Stimulated activated CD4-positive, alpha-beta T cell treated with anti-CD3 and anti-CD28 coated beads, Interleukin-4, amount 100 ng/mL, for 4 hours (primary cell): ENCODE measurements at places on chromosomes 7 and 10.

DNA sequence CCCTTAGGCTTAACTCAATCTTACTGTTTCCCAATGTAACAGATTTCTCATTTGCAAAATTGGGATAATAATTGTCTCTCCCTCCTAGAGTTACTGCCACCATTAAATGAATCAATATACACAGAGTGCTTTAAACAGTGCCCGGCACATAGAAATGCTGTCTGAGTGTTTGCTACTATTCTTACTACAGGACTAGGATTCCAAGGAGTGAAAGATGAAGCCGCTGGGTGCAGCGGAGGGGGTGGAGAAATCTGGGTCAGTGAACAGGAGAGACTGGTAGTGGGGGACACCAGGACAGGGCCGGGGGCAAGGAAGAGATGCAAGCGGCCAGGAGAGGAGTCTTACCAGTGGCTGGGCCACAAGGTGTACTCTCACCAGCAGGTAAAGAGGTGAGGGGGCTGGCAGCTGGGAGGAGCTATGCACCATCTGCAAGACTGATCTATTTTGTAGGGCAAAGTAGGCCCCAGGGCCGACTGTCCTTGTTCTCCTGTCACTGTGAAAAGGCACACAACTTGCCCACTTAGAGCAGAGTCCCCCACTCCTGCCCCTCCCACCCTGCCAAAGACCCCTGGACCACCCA is 18.5 kb upstream of the PRRT4 start:
- no peak for DNase-seq

- no peak for DNase-seq
Observed at GRCh38 chr7:155345490-155345889, 47.8 kb downstream of the INSIG1 start.

DNA sequence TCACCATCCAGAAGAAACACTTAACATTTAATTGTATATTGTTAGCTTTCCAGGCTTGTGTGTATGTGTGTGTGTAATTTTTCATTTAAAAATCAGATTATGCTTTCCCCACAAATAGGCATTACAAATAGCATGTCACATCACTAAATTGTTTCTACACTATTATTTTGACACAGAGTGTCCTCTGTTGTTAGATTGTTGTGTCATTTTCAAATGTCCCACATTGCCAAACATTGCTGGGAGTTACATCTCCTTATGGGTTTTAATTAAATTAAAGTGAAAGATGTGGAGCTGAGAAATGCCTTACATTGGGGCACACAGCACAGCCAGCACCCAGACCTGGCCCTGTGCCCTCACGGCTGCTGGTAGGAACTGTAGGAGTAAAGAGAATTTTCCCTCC is 295.6 kb downstream of the ZEB1 start:
- no peak for DNase-seq

DNA sequence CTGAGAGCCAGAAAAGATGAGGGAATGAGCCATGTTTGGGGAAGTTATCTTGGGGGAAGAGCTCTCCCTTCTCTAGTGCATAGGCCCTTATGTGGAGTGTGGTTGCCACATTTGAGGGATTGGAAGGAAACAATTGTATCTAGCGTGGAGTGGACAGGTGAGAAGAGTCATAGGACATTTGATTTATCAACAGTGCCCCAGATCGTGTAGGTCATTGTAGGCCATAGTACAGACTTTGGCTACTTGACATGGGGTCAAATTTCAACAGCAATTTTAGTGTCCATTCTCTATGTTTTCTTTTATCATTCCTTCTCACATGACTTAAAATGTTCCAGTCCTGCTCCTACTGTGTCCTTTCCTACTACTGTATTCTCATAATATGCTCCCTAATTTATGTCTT is 1182.8 kb downstream of the SORCS1 start:
- DNase-seq = no peak

GRCh38 chr7:152383341-152384234 is 52.2 kb downstream of the KMT2C start:
- DNase-seq = no peak

DNA sequence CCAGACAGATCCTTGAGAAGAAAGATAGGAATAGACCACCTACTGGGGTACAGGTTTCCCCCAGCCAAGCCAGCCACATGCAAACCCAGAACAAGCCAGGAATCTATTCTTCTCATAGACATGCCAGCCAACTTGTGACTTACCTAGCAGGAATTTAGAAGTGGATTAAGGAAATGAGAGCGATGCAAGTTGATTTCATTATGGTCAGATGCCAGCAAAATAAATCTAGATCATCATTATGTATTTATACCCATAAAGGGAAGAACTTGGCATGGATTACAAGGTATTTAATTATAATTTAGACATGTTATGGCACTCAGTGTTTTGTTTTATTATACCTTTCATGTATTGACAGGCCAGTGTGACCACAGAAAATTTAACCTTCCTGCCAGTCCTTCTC is 32.8 kb downstream of the SLC35G1 start:
- no peak for DNase-seq

DNA sequence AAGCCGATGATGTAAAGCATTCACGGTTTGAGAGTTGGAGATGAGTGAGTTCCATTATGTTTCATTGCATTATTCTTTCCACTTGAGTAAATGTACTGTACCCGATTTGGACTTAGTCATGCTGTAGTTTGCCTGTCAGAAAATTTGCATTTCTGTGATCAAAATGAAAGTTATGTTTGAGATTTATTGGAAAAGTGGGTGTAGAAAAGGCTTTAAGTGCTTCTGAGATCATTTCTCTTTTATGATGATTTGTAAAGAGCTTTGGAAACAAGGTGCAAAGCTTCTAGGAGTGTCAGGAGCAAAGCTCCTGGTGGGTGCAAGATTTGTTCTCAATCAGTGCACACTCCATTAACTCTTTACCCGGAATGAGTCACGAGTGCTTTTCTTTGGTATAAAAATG is 204.1 kb upstream of the POM121L12 start:
- no peak for DNase-seq

GRCh38 chr7:150937848-150938561 is 40.1 kb downstream of the KCNH2 start:
- DNase-seq = no peak

DNA sequence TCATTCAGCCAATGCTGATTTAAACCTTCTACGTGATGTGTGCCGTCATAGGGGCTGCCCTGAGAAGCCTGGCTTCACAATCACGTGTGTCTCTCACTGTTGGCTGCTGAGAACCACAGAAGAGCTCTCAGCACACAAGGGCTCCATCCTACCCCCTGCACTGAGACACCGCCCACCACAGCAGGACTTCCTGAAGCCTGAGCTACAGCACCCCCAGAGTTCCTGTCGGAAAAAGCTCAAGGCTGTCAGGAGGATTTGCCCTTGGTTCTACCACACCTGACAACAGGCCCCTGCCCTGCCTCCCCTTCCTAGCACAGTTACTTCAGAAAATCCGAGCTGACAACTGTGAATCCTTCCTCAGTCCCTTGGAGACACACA is 191.9 kb downstream of the MAD1L1 start:
- no peak for DNase-seq

GRCh38 chr10:103660364-103661197 is 167.1 kb downstream of the NEURL1 start:
- DNase-seq = no peak

DNA sequence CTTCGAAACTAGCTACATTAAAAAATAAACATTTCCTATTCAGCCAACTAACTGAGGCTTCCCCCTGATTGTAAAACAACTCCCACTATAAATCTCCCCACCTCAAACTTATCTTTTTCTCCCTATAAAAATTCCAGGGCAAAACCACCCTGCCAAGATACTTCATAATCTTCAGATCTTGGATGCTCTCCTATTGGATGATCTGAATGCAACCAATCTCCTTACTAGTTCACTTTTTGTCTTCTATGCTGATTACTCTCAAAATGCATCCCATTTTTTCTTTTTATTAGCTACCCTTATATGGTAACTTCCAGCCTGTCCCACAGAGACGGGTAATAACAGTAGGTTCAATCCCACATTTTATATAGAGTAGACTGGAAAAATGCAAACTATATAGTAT is 15.0 kb upstream of the PRSS58 start:
- DNase-seq = no peak

- peak; percentile 5 for DNase-seq
Observed at GRCh38 chr7:33904681-33905388, 504 bp upstream of the BMPER start.

- no peak for DNase-seq
Observed at GRCh38 chr10:102919246-102919959, 1.3 kb downstream of the CNNM2 start.

GRCh38 chr10:113982769-113983168 is 60.9 kb upstream of the ADRB1 start:
- no peak for DNase-seq

- DNase-seq = no peak
Observed at GRCh38 chr7:15099074-15099473, 196.5 kb upstream of the DGKB start.

DNA sequence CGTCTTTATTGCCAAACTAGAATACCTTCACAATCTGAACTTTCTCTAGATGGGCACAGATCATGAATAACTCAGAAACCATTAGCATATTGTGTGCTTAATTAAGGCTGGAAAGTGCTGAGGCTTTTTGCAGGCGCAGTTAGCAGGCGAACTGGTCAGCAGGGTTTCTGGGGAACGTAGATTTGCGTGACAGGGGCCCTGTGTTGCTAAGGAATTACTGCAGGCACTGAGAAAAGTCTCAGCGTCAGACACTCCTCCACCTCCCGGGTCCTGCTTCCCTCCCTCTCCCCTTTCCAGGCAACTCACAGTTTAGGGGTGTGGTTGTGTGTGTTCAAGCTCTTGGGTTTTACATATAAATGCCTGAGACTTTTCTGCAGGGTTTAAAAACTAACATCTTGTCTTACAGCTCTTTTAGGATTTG is 2.2 kb downstream of the MAP3K8 start:
- no peak for DNase-seq

- DNase-seq = no peak
Observed at GRCh38 chr10:49415109-49415508, 19.2 kb upstream of the DRGX start.

GRCh38 chr7:90626013-90626412 is 29.9 kb downstream of the CDK14 start:
- DNase-seq = no peak

GRCh38 chr10:120048391-120048790 is 155.9 kb downstream of the SEC23IP start:
- no peak for DNase-seq

GRCh38 chr7:47509571-47509970 is 72.3 kb downstream of the TNS3 start:
- no peak for DNase-seq

DNA sequence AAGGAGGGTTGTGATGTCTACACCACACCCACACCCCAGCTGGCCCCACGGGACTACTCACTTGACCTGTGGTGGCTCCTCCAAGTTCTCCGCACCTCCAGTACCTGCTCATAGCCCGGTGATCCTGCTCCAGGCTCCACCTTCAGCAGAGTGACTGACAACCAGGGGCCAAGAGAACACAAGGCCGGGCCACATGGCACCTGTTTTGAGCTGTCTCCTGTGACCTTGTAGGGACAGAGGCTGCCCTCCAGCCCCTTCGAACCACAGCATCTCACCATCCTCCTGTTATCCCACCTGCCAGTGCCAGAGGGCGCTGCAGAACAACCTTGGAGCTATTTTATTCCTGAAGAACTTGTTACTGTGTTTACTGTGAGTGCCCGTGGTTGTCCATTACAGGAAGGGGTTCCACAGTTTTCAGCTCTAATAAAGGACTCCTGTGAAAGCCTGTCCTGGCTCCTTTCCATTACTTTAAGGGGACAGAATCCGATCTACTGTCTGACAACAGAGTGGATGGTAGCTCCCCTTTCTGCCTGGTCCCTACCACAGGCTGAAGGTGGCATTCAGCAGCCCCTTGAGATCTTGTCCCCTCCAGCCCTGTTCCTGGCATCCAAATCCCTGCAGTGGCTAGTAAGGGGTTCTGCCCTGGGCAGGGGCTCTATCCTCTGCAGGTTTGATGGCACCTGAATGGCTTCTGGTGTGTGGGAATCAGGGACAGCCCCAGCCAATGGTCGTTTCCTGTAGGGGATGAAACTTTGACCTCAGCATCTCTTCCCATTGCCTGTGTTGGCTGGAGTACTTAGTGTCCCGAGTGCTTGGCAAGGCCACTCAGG is 50.8 kb downstream of the C10orf120 start:
- DNase-seq = no peak

DNA sequence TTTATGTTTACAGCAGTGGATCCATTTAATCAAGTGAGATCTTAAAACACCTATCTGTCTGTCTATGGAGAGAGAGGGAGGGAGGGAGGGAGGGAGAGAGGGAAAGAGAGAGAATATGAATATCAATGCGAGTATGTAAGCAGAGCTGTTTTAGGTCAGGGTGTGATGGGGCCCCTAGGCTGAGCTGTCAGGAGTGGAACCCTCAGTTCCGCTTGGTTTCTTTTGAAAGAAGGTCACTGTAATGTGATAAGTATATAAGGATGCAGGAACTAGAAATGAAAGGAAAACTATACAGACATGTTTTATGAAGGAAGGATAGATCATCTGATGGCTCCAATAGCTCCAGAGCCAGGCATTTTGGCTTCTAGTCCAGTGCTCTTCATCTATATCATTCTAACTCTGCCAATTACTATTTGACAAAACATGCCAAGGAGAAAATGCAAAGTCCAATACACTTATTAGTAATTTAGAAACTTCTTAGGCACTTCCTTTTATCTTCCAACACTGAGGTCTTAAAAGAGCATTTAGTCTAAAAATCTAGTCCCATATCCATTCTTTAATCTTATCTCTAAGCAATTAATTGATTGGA is 70.3 kb downstream of the NRCAM start:
- DNase-seq = no peak

GRCh38 chr10:29628311-29628710 is 6.5 kb downstream of the SVIL start:
- DNase-seq = no peak

DNA sequence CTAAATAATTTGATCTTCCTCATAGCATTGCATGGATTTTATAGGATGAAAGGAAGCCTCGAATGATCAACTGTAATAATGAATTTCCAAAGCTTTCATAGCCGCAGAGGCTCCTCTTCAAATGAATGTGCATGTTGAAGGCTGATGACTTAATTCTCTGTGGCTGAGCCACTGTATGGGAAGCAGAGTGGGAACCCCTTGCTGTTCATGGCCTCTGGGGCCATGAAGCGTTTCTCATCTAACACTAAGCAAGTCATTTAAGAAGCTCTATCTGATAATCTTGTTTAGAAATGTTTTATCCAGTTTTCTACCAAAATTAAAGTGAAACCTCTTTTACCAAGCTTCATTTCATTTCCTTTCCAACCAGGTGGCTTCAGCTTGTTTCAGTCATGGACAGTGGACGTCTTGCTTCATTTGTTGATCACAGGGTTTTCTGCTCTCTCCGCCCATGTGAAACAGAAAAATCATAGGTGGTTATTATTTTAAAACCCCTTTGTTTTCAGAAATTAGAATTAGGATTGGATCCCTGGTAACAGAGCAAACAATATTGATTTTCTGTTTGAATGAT is 10.3 kb upstream of the ADARB2 start:
- DNase-seq = no peak

- no peak for DNase-seq
Observed at GRCh38 chr7:30986738-30987137, 23.0 kb downstream of the GHRHR start.

DNA sequence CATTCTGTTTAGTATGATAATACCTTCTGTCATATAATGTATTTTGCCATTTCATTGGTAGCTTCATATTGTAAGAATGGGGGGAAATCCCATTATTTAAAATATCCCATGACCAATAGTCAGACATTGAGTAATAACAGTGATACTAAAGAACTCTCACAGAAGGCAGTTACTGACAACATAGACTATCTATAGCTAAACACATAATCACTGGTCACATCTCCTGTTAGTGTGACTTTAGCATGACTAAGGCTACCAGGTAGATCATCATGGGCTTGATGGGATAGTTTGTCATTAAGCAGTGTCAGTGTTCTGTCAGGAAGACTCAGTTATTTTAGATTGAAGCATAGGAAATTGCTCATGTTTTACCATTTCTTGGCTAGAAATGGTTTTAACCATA is 16.4 kb downstream of the OPN1SW start:
- no peak for DNase-seq
